AG20443 (cell line): ENCODE measurements at places on chromosomes 3 and 15.
A peak's percentile ranks its signal among the peaks of the same experiment; 100 is the strongest.

GRCh38 chr3:134201201-134202130 is 49.2 kb downstream of the RYK start:
- peak; percentile 69 for DNase-seq

- DNase-seq = no peak
Measured at GRCh38 chr15:88185584-88185983, 71.0 kb downstream of the NTRK3 start.

- DNase-seq = no peak
Measured at GRCh38 chr3:171347301-171348039, 112.7 kb downstream of the TNIK start.

DNA sequence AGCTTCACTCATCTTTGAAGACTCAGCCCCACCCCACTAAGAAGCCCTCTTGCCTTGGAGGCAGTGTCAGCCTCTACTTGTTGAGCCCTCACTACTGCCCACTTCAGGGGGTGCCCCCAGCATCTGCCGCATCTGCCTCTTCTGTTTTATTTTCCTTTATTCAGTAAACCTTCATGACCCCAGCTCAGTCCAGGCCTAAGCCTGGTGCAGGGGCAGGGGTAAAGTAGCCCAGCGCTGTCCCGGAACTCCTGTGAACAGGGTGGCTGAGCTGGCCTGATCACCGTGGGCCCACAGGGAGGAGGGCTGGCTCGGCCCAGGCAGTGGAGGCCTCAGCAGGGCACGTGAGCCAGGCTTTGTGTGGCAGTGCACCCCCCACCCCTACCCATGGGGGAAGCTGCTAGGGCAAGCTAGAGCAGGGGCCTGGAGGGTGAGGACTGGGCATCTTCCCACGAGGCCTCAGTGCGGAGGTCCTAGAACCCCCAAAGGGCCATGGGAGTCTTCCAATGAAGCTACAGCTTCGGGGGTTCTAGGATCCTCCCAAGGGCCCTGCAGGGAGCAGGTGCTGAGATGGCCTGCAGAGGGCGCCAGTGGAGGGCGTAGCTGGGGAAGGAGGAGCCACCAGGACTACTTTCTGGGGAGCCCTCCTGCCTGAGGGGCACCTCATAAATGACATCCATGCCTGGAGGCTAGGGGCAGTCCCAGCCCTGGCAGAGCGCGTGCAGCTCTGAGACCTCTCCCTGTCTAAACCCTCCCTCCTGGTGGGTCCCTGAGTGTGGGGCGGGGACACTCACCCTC is 36.0 kb downstream of the TSPAN3 start:
- peak; percentile 57 for DNase-seq

DNA sequence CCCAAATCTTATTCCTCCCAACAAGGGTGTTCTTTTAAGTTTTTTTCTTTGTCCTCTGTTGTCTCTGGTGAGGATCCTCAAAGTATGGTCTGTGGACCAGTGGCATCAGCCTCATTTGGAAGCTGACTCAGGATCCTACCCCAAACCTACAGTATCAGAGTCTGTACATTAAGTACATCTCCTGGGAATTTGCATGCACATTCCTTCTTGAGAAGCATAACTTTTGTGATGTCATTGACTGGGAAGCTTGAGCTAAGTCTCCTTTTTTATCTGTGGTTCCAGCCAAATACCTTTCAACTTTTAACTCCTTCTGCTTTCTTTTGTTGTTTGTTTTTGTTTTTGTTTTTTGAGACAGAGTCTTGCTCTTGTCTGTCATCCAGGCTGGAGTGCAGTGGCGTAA is 40.5 kb downstream of the ARMC8 start:
- DNase-seq = no peak

GRCh38 chr3:58537412-58538301 is 667 bp upstream of the ACOX2 start:
- peak; percentile 12 for DNase-seq

- DNase-seq = no peak
Measured at GRCh38 chr15:33586786-33587697, 276.3 kb downstream of the RYR3 start.

- no peak for DNase-seq
Measured at GRCh38 chr3:194080436-194080835, 55.5 kb upstream of the HES1 start.

- DNase-seq = no peak
Measured at GRCh38 chr3:150436161-150436560, 28.1 kb downstream of the TSC22D2 start.

DNA sequence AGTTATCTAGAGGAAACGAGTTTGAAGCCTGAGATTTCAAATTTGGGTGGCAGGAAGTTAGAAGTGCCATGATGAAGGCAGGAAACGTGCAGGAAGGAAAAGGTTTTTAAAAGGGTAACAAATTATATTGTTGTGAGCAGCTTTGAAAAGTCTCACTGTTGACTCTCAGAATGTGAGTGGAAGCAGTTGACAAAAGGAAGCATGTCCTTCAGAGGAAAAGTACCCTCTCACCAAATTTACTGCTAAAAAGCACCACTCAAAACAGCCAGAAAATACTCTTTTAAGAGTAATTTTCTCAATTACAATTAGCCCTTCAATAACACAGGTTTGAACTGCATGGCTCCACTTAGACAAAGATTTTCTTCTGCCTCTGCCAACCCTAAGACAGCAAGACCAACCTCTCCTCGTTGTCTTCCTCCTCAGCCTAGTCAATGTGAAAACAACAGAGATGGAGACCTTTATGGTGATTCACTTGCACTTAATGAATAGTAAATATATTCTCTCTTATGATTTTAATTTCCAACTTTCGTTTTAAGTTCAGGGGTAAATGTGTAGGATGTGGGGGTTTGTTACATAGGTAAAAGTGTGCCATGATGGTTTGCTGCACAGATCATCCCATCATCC is 117.1 kb upstream of the LIPC start:
- DNase-seq = no peak

DNA sequence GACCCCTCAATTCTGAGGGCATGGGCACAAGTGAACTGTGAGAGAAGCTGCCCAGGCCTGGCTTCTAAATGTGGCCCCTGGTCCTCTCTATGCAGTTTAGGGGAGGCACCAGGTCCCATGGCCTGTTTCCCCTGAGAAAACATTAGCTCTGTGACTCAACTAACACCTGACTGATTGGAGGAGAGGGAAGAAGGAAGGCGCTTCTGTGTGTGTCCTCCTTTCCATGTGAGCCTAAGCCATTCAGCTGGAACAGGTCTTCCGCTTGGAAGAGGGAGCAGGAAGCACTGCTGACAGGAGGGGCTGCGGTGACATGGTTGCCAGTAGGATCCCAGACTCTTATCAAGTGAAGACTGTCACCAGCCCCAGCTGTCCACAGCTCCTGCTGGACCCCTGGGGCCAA is 79.5 kb downstream of the MYLK start:
- DNase-seq = no peak

GRCh38 chr3:161266731-161267150 is 45.6 kb downstream of the NMD3 start:
- DNase-seq = peak; percentile 36

GRCh38 chr15:63461230-63461985 is 43.0 kb upstream of the USP3 start:
- DNase-seq = no peak

- peak; percentile 94 for DNase-seq
Measured at GRCh38 chr3:13648060-13649001, 99.4 kb downstream of the FBLN2 start.

- no peak for DNase-seq
Measured at GRCh38 chr3:159856590-159857104, 132.0 kb upstream of the IL12A start.

DNA sequence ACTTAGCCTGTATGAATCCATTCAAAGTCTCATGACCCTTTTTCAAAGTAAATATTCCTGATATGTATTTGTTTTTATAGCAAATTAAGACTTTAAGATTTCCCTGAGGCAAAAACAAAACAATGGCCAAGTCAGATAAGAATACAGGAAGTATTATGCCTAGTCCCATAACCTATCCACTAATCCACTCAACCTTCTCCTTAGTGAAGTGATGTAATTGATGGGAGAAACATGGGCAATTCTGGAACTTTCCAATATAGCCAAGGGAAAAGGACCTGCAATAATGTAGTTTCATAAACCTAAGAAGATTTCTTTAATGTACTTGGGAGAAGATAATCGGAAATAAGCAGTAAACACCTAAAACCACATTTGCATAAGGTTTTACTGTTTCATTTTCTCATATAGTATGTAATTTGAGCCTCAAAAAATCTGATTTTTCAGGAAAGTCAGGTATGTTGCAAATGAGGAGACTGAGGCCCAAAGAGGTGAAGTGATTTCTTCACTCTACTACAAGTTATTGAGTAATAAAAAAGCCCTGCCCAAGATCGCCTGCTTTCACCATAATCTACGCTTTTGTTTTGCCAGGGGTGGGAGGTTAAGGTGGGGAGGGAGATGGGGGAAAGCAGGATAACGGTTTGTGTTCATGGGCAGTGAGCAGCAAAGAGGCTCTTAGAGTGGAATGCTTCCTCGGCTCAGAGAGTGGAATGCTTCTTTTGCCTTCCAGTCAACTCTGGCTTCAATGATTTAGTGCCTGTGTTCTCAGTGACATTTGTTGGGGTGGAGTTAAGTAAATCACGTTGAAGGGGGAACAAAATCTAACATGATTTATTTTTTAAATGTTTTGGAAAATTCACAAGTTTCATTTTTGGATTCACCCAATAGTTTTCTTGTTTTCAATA is 95.0 kb upstream of the FNDC3B start:
- peak; percentile 37 for DNase-seq

GRCh38 chr15:78956937-78957336 is 12.1 kb upstream of the CTSH start:
- DNase-seq = no peak

- DNase-seq = no peak
Measured at GRCh38 chr3:172074032-172074431, 34.7 kb downstream of the FNDC3B start.

- peak; percentile 22 for DNase-seq
Measured at GRCh38 chr3:16026753-16027152, 147.7 kb upstream of the GALNT15 start.

GRCh38 chr15:80977627-80978036 is 12.0 kb downstream of the MESD start:
- peak; percentile 88 for DNase-seq

- peak; percentile 67 for DNase-seq
Measured at GRCh38 chr3:133412183-133413132, 12.6 kb downstream of the BFSP2 start.

GRCh38 chr15:52427804-52428203 is 100.9 kb downstream of the MYO5A start:
- DNase-seq = peak; percentile 57

GRCh38 chr15:77612958-77613601 is 19.6 kb downstream of the LINGO1 start:
- no peak for DNase-seq

DNA sequence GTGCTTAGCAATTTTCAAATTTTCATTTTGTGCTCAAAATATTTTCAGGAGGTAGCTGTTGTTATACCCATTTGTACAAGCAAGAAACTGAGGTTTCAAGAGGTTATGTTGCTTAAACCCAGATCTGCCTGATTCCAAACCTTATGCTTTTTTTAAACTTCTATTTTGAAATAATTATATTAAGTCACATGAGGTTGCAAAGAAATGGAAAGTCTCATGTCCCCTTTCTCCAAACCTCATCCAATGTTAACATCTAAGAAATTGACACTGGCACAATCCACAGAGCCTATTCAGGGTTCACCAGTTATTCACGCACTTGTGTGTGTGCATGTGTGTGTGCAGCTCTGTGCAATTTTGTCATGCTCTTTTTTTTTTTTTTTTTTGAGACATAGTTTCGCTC is 35.1 kb downstream of the B3GNT5 start:
- no peak for DNase-seq

DNA sequence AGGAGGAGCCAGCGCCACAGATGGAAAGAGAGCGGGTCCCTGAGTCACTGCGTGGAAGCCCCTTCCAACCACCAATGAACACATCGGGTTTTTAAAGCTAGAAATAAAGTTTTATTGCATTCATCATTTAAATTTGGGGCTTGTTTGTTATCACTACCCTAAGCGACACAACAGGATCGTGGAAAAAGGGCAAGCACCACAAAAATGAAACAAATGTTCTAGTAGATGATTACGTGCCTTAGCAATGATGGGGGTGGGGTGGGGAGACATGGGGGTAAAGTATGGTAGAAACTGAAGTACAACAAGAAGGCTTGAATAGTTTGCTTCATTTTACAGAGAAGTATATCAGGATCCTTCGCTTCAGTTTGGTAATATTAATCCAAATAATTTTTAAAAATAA is 221.6 kb upstream of the ATP10A start:
- DNase-seq = no peak

- DNase-seq = no peak
Measured at GRCh38 chr3:69203631-69204314, 81.4 kb upstream of the LMOD3 start.

GRCh38 chr3:150202711-150203110 is 205.4 kb upstream of the TSC22D2 start:
- peak; percentile 32 for DNase-seq

DNA sequence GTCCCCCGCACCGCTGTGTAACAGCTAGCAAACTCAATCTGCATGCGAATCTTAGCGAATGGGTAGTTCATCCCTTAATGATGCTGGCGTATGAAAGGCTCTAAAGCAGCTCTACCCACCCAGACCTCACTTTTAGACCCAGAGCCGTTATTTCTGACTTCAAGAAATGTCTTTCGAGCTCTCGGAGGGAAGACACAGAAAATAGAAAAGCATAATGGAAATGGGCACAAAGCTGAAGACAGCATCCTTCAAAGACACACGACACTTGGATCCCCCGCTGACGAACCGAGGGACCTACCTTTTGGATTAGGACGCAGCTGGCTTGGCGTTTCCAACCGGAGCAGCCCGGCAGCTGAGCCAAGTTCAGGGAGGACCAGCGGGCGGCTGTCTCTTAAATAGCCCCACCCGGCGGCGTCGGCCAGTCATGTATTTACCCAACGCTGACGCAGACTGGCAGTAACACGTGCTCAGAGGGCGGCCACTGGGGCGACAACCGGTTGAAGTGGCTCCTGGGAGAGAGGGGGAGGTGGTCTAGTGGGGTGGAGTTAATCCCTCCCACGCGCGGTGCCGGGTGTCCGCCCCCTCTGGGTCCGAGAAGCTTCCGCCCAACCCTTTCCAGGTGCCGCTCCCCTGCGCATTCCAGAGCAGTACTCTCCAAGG is 1.5 kb downstream of the CCK start:
- peak; percentile 50 for DNase-seq

- DNase-seq = no peak
Measured at GRCh38 chr15:34160735-34161134, 49.2 kb downstream of the KATNBL1 start.

DNA sequence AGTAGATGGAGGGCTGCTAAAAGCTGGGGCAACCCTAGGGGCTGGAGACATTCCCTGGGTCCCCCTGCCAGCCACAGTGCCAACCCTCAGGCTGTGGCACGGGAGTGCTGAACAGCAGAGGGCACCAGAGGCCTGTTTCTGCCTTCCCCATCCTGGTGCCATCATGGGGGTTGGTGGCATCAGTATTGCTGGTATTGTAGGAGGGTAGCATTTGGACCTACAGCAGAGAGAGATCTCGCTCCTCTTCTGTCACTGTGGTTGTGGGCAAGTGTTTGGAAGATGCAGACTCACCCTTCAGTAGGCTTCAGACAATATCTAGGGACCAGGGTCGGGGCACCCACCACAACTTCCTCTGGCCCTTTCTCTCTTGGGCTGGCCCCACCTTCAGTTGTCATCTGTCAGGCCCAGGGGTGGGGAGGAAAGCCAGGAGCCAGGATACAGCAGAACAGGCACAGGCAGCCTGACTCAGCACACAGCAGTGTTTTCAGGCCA is 123.5 kb downstream of the RPLP1 start:
- peak; percentile 73 for DNase-seq

- peak; percentile 27 for DNase-seq
Measured at GRCh38 chr15:76149291-76149915, 89.6 kb downstream of the TMEM266 start.

- DNase-seq = no peak
Measured at GRCh38 chr3:129958755-129959154, 15.8 kb upstream of the TRH start.

GRCh38 chr3:171115667-171116066 is 89.1 kb upstream of the SLC2A2 start:
- DNase-seq = peak; percentile 25

GRCh38 chr15:89492111-89492641 is 4.2 kb downstream of the RHCG start:
- no peak for DNase-seq
